NCI-H2171 treated with DMSO at 0.1 percent for 48 hours (cell line): ENCODE measurements at places on chromosomes 2 and 18.

DNA sequence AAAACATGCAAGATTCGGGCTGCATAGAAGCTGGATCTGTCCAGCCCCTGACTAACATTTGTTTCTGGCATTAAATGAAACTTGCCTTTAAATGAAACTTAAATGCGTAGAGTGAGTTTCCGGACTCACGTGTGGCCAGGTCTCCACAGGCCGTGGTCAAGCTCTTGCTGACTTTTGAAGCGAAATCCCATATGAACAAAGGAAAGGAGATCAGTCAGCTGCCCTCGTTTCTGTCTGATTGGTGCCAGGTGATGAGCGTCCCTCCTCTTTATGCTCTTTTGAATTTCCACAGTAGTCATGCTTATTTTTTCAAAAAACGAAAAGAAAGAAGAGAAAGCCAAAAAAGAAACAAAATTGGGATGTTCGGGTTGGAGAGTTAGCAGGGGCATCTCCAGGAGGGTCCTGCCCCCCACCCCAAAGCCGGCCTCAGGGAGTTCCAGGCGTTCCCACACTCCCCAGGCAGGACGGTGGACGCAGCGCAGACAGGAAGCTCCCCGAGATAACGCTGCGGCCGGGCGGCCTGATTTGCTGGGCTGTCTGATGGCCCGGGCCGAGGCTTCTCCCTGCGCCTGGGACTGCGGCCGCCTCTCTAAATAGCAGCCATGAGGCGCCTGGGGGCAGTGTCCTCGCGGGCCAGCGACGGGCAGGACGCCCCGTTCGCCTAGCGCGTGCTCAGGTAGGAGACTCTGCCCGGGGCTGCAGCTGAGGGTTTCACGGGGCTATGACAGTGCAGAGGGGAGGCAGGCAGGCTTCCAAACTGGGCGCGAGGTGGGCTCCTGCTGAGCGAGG lies at the start of gene COLEC11:
TSS of gene COLEC11 (plus strand) at position 620 of the 789 bp plus-strand sequence. CDS start 9,229 bp downstream, outside the sequence.
- no peak for DNase-seq

DNA sequence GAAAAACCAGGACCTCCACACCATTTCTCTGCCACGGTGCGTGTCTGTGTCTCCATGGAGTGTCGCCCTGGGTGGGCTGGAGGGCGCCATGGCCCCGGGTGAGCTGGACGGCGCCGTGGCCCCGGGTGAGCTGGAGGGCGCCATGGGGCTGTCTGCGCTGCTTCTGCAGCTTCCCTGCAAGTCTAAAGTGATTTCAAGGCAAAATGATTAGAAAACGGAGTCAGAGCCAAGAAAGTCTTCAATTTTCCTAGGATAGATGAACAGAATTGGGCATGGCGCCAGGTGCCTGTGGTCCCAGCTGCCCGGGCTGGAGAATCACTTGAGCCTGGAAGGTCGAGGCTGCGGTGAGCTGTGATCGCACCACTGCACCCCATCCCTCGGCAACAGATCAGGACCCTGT lies 27.7 kb upstream of the NFATC1 start:
- no peak for DNase-seq

DNA sequence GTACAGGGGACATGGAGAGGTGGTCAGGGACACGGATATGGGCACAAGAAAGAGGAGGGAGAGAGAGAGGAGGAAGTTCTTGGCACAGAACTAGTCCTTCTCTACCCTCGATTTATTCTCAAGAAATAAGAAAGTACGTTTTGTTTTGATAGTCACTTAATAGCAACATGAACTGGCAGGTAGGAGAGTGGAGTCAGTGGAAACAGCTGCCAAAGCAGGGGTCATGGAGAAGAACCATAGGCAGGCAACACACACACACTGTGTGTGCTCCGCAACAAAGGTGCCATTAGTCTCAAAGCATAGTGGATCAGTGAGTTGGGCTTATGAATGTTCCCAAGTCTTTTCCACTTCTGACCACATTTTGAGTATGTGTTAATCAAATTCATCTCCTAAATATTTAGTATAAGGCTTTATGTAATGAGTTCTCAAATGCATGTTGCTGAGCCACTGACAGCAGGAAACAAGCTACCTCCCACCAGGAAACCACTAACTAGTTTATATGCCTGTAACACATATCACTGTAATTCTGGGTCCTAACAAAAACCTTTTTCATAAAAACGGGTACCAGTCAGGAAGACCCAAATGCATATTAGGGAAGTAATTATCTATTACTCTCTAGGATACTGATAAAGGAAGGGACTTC lies 41.1 kb downstream of the IWS1 start:
- DNase-seq = no peak

DNA sequence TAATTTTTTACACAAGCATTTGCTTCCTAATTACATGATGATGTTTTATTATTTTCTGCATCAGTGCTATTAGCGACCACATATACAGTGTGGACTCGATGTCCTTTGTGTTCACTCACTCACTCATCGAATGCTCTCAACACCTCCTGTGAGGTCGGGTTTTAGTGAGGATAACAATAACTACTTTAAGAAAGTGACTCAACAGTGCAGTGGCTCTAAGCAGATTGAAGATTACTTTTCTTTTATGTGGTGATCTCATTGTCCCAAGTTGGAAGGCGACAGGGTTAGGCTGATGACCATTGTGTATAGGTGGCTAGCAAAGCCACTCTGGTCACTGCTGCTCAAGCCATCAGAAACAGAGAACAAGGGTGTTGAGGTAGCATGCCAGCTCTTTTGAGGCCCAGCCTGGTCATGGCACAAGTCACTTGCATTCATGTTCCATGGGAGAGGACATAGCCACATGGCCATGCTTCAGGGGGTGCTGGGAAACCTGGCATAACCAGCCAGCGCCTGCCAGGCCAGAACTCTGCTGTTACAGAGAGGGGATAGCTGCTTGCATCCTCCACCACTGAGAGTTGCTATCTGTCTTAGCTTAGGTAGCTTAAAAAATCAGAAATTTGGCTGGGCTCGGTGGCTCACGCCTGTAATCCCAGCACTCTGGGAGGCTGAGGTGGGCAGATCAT lies 60.4 kb downstream of the PDCL3 start:
- DNase-seq = no peak
